ENCODE measurements at places on chromosomes 7 and 10. TPM values are rescaled to one million over a fixed set of nuclear protein-coding genes. Genes with fewer than 3 reads are reported as not detected.

- H3K4me1 ChIP-seq, result peaks cover 10% of the 10 kb centered on the region
- H3K36me3 ChIP-seq, result no peaks in the 10 kb centered on the region
- H3K27me3 ChIP-seq, result no peaks in the 10 kb centered on the region
- DNase-seq, result no peak
- no peak overlapping the region for H3K4me3 ChIP-seq
Observed at GRCh38 chr7:4613846-4614548, 68.1 kb upstream of the FOXK1 start.

GRCh38 chr10:110530131-110530831, 32.6 kb downstream of the DUSP5 start:
- H3K4me3 ChIP-seq, result no peak overlapping the region
- no peaks in the 10 kb centered on the region for H3K27me3 ChIP-seq
- DNase-seq, result peak; percentile 29
- peaks cover 65% of the 10 kb centered on the region for H3K4me1 ChIP-seq

- no peak overlapping the region for H3K4me3 ChIP-seq
- H3K36me3 ChIP-seq, result no peaks in the 10 kb centered on the region
- no peak overlapping the region for H3K27ac ChIP-seq
- H3K27me3 ChIP-seq, result no peaks in the 10 kb centered on the region
Observed at GRCh38 chr7:68573271-68574005, 1024.8 kb upstream of the AUTS2 start.

DNA sequence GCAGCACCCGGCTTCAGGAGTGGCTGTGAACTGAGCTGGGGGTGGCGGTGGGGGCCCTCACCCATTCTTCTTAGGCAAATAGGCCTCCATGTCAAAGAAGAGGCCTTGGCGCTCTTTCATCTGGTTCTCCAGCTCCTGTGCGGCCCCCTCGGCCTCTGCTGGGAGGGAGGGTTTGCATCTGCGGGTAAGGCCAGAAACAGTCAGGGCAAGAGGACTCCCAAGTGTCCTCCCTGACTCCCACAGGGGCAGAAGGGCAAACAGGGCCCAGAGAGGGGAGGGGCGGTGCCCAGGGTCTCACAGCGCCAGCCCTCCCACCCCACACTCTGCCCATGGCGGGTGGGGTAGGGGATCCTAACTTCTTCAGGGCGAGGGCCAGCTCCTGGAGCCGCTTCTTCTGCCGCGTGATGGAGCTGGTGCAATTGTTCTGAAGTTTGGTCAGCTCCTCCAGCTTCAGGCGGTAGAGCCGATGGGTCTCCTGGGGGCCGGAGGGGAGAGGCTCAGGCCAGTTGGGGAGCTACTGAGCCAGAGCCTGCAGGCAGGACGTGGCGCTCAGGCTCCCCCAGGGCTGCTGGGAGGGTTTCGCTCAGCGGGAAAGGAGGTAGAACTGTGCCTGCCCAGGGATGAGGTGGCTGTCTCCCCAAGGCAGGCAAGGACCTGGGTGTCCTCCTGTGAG, 2.2 kb downstream of the TMEM120A start:
- H3K36me3 ChIP-seq, result peaks cover 11% of the 10 kb centered on the region
- no peak overlapping the region for H3K27ac ChIP-seq

GRCh38 chr7:134878746-134879357, 99.4 kb downstream of the CALD1 start:
- H3K36me3 ChIP-seq, result no peaks in the 10 kb centered on the region
- H3K27me3 ChIP-seq, result peaks cover 3% of the 10 kb centered on the region
- no peak for DNase-seq
- H3K4me1 ChIP-seq, result no peaks in the 10 kb centered on the region
- H3K4me3 ChIP-seq, result no peak overlapping the region

GRCh38 chr7:122702872-122703510, at the start of gene RNF148:
RNF148 (minus strand) TSS chr7:122702922; CDS start chr7:122702750, 172 bp downstream.
- no peaks in the 10 kb centered on the region for H3K4me1 ChIP-seq
- no peak for DNase-seq
- H3K36me3 ChIP-seq, result no peaks in the 10 kb centered on the region
- no peaks in the 10 kb centered on the region for H3K27me3 ChIP-seq

- H3K27me3 ChIP-seq, result no peaks in the 10 kb centered on the region
- no peaks in the 10 kb centered on the region for H3K36me3 ChIP-seq
- no peak for DNase-seq
- H3K27ac ChIP-seq, result no peak overlapping the region
Observed at GRCh38 chr10:119403921-119404320, 138.6 kb downstream of the RGS10 start.

DNA sequence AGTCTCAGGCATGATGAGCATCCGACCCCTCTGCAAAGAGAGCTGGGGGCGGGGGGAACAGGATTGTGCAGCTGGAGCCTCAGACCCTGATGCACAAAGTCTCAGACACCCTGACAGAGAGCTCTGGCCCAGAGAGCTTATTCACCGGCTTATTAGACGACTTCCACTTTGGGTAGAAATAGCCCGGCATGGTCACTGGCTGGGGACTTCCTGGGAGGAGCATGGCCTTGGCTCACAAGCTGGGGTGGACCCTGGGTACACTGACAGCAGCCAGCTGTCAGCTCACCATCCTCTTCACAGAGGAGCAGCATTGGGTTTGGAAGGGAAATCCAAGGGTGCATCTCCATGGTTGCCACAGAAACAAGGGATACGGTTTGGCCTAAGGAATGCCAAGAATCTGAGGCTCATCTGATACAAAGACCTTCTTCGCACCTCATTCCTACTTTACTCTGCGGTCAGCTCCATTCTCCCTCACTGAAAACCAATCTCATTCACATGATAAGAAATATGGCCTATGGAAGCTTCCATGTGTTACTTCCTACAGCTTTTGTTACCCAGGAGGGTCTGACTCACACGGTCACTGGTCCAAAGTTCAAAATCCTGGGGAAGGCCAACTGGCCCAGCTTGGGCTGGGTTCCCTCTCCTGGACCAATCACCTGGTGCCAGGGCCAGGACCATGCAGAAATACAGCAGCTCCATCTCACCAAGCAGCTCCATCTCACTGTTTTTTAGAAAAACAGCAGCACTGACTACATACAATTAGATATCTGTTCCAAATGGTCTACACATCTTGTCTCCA, 25.1 kb downstream of the ZNF467 start:
- H3K27ac ChIP-seq, result no peak overlapping the region
- H3K36me3 ChIP-seq, result no peaks in the 10 kb centered on the region
- no peaks in the 10 kb centered on the region for H3K4me1 ChIP-seq
- peaks cover 2% of the 10 kb centered on the region for H3K27me3 ChIP-seq
- no peak for DNase-seq
- H3K4me3 ChIP-seq, result no peak overlapping the region

The DNAH11 gene
- 2.3 TPM for total RNA-seq

The CTAGE4 gene
- total RNA-seq, result 1.6 TPM

DNA sequence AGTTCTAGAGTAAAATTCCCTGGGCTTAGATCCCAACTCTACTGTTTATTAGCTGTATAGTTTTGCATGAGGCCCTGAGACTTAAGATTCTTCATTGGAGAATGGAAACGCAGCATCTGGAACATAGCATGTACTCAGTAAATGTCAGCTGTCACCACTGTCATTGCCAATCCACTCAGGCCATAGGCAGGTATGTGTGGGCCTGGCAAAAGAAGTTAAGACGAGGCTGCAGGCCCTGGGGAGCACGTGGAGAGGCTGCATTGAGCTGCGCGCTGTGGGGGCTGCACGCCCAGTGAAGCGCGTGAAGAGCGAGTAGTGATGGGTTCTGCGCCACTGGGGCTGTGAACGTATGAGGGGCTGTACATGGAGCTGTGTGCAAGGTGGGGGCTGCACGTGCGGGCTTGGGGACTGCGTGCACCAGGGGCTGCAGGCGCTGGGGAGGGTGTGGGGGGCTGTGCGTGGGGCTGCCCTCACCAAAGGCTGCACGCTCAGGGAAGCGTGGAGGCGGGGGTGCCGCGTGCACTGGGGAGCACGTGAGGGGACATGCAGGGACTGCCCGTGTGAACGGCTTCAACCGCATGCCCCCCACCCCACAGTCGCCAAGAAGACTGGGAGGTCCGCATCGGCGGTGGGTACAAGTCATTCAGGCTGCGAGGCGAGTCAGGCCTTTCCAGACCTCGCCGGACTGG, 85.5 kb downstream of the PRR15 start:
- H3K4me3 ChIP-seq, result no peak overlapping the region
- H3K4me1 ChIP-seq, result no peaks in the 10 kb centered on the region
- DNase-seq, result no peak
- no peaks in the 10 kb centered on the region for H3K27me3 ChIP-seq
- H3K27ac ChIP-seq, result no peak overlapping the region
- H3K36me3 ChIP-seq, result no peaks in the 10 kb centered on the region

DNA sequence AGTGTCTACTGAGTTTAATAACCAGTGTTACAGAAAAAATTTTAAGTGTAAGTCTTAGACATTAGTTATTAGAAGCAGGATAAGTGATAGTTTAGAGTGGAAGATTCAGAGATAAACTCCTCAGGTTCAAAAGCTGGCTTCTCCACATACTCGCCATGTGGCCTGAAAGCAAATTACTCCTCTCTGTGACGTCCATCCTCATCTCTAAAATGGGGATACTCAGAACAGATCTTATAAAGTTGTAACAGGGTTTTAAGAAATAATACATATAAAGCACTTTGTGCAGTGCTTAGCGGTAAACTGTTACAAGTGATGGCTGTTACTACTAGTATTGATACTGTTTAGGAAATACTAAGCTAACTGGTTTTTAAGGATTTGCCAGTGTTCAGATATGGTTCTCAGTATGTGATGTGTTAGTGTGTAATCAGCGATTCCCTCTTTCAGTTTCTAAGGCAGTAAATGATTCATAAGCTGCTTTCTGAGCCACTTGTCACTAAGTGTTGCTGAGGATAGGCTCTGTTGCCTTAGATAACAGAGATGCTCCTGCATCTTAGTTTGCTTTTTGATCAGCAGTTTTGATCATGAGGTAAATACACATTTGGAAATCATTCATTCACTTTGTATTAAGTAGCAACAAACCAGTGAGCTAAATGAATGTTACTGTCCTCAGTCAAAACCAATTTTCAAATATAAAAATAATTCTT, 58.7 kb downstream of the CYP51A1 start:
- no peaks in the 10 kb centered on the region for H3K27me3 ChIP-seq
- H3K36me3 ChIP-seq, result peaks cover 24% of the 10 kb centered on the region
- DNase-seq, result no peak
- H3K4me1 ChIP-seq, result peaks cover 5% of the 10 kb centered on the region
- no peak overlapping the region for H3K27ac ChIP-seq

The KCP gene
- not detected for total RNA-seq

DNA sequence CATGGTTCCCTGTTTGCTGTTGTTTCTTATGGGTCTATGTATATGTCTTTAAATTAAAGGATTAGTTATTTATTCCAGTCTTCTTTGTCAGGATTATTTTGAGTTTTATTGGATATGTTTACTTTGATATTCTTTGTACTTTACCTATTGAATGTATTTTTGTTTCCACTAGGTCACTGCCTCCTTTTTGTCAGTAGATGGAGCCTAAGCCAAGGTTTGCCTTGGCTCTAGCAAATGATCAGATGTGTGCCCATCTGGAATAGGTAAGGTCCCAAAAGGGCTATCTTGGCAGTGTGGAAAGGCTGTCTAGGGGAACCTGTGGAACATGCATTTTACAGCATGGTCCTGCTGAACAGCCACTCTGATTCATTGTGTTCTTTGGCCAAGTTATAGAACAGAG, 337.3 kb upstream of the GHITM start:
- no peaks in the 10 kb centered on the region for H3K4me1 ChIP-seq
- H3K4me3 ChIP-seq, result no peak overlapping the region
- H3K36me3 ChIP-seq, result no peaks in the 10 kb centered on the region
- DNase-seq, result no peak

The APBB1IP gene
- 64.8 TPM for total RNA-seq

DNA sequence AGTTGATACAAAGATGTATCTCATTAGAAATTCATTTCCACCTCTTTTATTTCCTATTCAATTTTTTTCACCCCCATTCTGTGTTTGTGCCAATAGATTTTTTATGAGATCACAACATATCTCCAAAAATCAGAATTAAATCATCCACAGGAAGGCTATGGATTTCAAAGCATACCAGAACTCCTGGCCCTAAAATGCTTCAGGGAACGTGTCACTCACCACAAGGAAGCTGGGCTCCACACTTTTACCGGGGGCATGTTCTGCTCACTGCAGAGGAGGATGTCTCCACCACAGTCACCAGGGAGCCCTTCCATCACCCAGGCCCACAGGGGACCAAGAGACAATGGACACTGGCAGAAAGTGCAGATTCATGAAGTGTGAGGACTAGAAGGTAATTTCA, 456.8 kb downstream of the KCNMA1 start:
- peaks cover 3% of the 10 kb centered on the region for H3K27me3 ChIP-seq
- H3K36me3 ChIP-seq, result no peaks in the 10 kb centered on the region
- no peaks in the 10 kb centered on the region for H3K4me1 ChIP-seq
- no peak overlapping the region for H3K27ac ChIP-seq

DNA sequence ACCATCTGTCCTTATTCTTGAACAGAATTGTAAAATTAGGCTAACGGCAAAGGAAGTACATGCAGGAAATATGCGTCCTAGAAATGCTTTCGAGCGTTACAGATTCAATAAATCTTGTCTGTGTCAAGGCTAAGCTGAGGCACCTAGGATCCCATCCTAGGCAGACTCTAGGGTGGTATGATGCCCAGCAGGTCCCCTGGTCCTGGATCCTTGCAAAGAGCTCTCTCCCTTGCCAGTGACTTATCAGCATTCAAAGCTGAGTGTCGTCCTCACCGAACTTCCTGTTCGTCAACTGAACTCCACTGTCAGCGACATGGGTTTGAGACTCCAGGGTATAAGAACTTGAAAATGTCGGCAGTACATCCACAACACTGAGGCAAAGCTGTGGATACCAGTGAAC, 61.5 kb downstream of the AKR1E2 start:
- no peak overlapping the region for H3K27ac ChIP-seq
- no peaks in the 10 kb centered on the region for H3K36me3 ChIP-seq
- no peak overlapping the region for H3K4me3 ChIP-seq
- no peaks in the 10 kb centered on the region for H3K27me3 ChIP-seq

DNA sequence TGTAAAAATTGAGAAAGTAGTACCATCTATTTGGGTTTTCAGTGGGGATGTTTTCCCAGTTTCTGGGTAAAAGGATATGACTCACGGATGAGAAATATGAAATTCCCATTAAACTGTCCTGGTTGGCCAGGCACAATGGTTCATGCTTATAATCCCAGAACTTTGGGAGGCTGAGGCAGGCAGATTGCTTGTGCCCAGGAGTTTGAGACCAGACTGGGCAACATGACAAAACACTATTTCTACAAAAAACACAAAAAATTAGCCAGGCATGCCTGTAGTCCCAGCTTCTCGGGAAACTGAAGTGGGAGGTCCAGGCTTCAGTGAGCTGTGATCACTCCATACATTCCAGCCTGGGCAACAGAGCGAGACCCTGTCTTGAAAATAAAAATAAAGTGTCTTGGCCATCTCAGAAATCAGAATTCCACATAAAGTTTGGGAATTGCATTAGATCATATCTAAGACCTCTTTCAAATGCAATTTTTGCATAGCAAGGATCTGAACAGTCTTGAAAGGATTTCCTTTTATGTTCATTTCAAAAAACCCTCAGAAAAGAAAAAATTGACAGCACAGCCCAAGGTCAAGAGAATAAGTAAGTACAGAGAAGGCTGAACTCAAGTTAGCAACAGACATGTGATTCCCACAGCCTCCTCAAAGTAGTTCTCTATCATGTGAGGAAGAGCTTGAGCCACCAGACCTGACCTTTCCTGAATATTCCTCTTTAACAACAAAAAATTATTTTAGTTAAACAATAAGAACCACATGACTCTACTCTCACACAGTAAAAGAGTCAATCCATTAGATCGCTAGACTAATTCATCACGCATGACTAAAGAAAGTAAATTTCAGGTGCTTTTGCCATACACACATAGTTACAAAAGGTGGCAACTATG, 141.5 kb upstream of the CAV2 start:
- no peak overlapping the region for H3K27ac ChIP-seq
- no peak for DNase-seq
- peaks cover 5% of the 10 kb centered on the region for H3K27me3 ChIP-seq
- no peak overlapping the region for H3K4me3 ChIP-seq

GRCh38 chr7:89605362-89605761, 548.9 kb upstream of the STEAP1 start:
- H3K27me3 ChIP-seq, result no peaks in the 10 kb centered on the region
- H3K4me1 ChIP-seq, result peaks cover 50% of the 10 kb centered on the region
- H3K36me3 ChIP-seq, result no peaks in the 10 kb centered on the region
- H3K4me3 ChIP-seq, result no peak overlapping the region
- H3K27ac ChIP-seq, result no peak overlapping the region

All from activated CD8-positive, alpha-beta T cell treated with anti-CD3 and anti-CD28 coated beads for 36 hours (primary cell).